Globus pallidus (tissue), 1 donor: ENCODE measurements at places on chromosomes 13 and 19.
A peak's percentile ranks its signal among the peaks of the same experiment; 100 is the strongest.

DNA sequence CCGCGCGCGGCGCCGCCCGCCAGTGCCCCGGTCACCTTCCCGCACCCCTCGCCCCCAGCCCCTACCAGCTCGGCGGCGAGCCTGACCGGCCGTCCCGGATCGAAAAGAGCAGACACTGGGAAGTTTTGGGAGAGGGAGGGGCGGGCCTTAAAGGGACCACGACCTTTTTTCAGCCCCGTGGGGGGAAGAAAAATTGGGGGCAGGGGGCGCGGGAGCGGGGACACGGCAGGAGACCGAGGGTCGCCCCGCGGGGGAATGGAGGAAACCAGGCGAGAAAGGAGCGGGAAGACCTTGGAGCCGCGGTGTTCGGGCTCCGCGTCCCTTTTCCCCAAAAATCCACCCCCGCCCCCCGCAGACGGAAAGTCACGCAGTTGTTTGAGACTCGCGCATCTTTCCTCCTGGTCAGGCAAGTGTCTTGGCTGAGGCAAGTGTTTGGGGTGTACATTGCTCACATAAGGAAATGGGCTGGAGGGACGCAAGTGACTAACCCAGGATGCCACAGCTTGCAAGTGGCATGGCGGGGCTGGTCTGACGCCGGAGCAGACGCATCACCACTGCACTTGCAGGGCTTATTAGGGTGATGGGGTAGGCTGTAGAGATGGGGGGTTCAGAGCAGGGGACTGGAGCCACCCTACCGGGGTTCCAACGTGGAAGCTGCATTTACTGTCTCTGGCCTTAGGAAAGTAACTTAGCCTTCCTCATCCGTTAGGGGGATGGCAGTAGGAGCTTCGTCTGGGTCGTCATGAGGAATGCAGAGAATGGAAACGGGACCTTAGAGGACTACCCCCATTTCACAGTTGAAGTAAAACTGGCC is 2.7 kb upstream of the HNRNPL start:
- peak; percentile 38 for DNase-seq

- DNase-seq, result no peak
Measured at GRCh38 chr13:72754111-72754510, 26.4 kb downstream of the BORA start.

DNA sequence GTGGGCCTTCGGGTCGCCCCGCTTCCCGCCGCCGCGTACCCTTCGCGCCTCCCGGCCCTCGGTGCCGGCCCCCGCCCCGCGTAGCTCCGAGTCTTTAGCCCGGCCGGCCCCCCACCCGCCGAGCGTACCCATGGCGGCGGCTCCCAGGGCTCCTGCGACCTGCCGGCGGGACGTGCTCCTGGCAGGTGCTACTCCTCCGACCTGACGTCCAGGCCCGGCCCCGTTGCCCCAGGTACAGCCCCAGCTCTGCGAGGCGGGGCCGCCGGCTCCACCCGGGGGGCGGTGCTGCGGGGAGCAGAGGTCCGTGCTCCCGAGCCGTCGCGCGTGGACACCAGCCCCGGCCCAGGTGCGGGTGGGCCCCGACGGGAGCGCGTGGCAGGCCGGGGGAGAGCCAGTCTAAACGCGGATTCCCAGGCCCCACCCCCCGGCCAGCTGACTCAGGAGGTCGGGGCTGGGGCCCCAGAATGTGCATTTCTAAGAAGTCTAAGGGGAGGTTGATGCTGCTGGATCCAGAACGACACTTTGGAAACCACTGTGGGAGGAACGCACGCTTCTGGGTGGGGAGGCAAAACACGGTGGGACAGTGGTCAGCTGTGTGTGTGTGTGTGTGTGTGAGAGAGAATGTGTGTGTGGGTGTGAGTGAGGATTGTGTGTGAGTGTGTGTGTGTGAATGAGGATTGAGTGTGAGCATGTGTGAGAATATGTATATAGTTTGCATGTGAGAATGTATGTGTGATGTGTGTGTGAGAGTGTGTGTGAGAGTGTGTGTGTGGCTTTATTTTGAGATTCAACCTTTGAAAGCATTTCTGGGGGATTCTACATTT is at the start of gene SLC15A1:
Gene SLC15A1 (minus strand): TSS at position 206 of the 824 bp plus-strand sequence. CDS start 74 bp downstream, at position 132.
- DNase-seq, result no peak

GRCh38 chr13:64327505-64328194 is 2902.5 kb downstream of the PCDH9 start:
- DNase-seq, result no peak

- DNase-seq, result no peak
Measured at GRCh38 chr13:111401151-111401550, 80.7 kb downstream of the TEX29 start.

GRCh38 chr19:917323-918151 is at the start of gene KISS1R:
Gene KISS1R, plus strand, starts transcription at chr19:917333. Its CDS starts 170 bp downstream, at chr19:917503.
- DNase-seq, result no peak

DNA sequence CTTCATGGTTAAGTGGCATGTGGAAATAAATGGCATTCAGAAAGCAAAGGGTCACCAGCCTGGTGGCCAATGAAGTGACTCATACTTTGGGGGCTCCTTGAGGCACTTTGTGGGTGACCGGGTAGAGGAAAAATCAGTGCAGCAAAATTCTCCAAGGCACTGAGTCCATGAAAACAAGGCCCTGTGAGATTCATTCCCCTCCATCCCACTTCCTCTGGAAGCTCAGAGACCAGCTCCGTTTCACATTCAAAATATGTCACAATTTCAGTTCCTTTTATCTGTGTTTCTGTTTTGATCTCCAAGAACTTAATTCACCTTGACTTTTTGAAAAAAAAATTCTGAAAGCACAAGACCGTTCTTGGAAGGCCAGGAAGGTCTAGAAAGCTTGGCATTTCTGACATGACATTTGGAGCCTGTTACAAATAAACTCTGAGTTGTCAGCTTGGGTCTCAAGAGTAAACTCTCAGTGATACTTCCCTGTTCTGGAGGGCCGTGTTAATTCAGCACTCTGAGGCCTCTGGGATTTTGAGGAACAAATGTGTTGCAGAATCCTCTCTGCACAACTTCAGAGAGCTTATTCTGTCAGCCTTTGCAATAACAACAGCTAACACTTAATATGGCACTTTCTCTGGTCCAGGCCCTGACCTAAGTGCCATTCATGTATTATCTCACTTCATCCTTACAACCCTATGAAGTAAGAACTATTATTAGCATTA is 6.8 kb downstream of the CYSLTR2 start:
- peak; percentile 56 for DNase-seq

- no peak for DNase-seq
Measured at GRCh38 chr13:53921473-53921872, 892.9 kb downstream of the OLFM4 start.

GRCh38 chr19:38870612-38871011 is 7.5 kb downstream of the RINL start:
- DNase-seq, result no peak

GRCh38 chr13:95035311-95036109 is 265.7 kb downstream of the ABCC4 start:
- DNase-seq, result no peak

GRCh38 chr13:40769970-40770369 is 1.0 kb downstream of the MRPS31 start:
- no peak for DNase-seq

GRCh38 chr13:41200126-41200525 is 5.8 kb upstream of the KBTBD7 start:
- DNase-seq, result no peak

GRCh38 chr19:29404015-29404414 is 121.8 kb upstream of the VSTM2B start:
- DNase-seq, result no peak

DNA sequence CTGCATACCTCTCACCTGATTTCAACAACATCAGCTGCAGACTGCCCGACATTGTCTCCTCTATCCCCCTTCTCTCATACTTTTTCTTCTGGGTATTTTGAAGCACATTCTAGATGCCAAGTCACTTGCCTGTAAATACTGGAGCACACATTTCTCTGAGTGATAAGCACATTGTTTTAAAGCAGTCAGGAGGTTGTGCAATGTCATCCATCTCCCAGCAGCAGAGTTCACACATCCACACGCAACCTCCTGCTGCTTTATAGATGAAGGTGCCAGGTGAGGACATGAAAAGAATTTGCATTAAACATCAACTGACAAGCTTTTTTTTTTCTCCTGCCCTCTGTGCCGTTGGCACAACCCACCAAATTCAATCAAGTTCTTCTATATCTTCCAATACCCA is 5.5 kb downstream of the UPK1A start:
- no peak for DNase-seq

DNA sequence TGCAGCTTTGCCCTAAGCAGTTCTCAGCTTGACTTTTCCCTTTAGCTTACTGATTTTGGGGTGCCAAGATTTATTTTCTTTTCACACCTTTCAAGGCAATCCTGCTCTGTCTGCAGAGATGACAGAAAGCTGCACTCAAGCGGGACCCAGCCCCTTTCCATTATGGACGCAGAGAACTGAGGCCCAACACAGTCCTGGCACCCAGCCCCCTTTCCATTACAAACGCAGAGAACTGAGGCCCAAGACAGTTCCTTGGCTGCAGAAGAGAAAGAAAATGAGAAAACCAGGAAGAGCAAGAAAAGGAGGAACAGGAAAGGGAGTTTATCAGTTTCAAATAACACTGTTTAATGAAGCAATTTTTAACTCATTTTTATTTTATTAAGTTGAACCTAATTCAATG is 36.8 kb upstream of the ATP11A start:
- no peak for DNase-seq

GRCh38 chr13:75961911-75962310 is 325.8 kb downstream of the LMO7 start:
- DNase-seq, result no peak

GRCh38 chr13:85657942-85658341 is 141.3 kb downstream of the SLITRK6 start:
- no peak for DNase-seq

GRCh38 chr13:78326633-78327032 is 276.7 kb downstream of the POU4F1 start:
- DNase-seq, result no peak

DNA sequence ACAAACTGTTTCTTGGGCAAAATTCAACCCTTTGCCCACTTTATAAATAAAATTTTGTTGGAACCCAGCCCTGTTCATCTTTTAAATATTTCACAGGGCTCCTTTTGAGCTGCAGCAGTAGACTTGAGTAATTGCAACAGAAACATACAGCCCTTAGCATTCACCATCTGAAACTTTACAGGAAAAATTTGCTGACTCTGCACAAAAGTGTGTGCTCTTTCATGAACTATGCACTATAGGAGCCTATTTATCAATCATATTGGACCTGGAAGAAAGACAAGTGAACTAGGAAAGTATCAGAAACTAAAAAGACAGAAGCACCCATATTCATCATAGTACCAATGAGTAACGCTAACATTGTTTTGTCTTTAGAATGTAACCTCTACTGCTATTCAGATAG is 406.9 kb upstream of the SLC10A2 start:
- no peak for DNase-seq

- DNase-seq, result no peak
Measured at GRCh38 chr13:52599848-52600603, 42.2 kb upstream of the HNRNPA1L2 start.

- no peak for DNase-seq
Measured at GRCh38 chr13:46113596-46113995, 8.8 kb upstream of the CPB2 start.

DNA sequence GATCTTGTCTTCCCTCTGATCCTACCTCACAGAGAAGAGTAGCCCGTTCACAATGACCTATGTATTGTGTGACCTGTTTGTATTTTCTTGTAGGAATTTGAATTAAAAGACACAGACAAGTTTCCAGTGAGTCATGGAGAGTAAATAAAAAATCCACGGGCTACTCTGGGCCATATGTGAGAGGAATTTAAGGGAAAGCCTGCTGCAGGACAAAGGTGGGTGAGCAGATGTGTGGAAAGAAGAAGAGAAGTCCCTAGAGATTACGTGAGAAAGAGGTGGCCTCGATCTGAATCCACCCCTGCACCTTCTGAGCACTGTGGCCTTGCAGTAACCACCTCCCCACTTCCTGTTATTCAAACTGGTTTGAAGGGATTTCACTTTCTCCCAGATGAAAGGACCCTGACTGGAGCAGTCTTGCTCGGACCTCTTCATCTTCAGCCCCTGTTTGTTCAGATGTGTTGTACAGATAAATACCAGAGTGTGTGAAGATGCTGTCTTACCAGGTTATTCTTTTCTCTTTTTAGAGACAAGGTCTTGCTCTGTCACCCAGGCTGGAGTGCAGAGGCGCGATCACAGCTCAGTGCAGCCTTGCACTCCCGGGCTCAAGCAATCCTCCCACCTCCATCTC is 205.4 kb downstream of the PDS5B start:
- DNase-seq, result no peak

- no peak for DNase-seq
Measured at GRCh38 chr19:2992958-2993357, 15.6 kb downstream of the TLE6 start.

DNA sequence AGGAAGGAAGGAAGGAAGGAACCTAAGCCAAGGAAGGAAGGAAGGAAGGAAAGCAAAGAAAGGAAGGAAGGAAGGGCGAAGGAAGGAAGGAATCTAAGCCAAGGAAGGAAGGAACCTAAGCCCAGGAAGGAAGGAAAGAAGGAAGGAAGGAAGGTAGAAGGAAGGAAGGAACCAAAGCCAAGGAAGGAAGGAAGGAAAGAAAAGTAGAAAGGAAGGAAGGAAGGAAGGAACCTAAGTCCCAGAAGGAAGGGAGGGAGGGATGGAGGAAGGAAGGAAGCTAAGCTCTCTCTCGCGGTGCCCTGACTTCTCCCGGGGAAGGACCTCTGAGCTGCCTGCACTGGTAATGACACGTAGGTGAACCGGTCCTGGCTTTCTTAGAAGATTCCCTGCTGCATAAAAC is 1.3 kb upstream of the RUBCNL start:
- no peak for DNase-seq

DNA sequence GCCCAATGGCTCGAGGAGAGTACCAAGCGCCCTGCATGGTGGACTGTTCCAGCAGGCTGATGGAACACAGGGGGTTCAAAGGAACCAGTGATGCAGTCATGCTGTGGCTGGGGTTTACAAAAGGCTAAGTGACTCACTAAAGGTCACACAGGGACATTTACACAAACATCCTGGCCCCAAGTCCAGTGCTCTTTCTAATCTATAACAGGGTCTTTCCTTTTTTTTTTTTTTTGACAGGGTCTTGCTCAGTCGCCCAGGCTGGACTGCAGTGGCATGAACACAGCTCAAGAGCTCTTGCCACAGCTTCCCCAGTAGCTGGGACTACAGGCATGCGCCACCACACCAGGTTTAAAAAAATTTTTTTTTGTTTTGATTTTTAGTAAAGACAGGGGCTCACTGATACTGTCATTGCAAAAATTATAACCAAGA is 2.8 kb upstream of the SLC25A15 start:
- no peak for DNase-seq

GRCh38 chr13:64087624-64088023 is 2672.0 kb upstream of the PCDH20 start:
- DNase-seq, result no peak

DNA sequence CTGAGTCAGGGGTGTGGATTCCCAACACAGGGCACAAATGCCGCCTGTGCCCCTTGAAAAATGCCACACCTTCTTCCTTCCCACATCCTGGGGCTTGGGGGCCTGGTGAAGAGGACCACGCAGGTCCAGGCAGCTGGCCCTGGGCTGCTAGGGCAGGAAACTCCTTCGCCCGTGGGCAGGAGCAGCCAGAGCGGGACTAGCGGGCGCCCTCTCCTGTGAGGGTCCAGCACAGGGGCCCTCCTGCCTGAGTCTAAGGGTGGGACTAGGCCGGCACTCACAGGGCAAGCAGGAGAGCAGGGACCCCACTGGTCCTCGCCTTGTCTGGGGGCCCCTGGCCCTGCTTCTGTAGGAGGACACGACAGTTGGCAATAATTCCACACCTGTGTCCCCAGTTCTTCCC is 7.5 kb upstream of the CEBPA start:
- no peak for DNase-seq

GRCh38 chr19:11736696-11737095 is 2.0 kb downstream of the ZNF823 start:
- DNase-seq, result no peak

GRCh38 chr19:30674656-30675055 is 302.5 kb downstream of the ZNF536 start:
- DNase-seq, result no peak
